ENCODE measurements at places on chromosomes 2 and 18.

DNA sequence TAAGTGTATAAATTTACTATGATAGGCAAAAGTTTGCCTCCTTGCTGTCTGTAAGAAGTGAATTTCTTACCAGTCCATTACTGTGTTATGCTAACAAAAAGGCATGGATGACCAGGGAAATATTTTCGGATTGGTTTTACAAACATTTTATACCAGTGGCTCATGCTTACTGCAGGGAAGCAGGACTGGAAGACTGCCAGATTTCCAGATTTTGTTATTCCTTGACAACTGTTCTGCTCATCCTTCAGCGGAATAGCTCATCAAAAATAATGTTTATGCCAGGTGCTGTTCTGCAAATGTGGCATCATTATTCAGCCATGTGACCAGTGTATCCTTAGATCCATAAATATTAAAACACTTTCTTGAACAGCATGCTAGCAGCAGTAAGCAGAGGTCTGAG lies 40.4 kb upstream of the NETO1 start:
- DNase-seq = no peak

- no peak for DNase-seq
These were observed 439.7 kb upstream of the CDH20 start for GRCh38 chr18:60893355-60894097.

DNA sequence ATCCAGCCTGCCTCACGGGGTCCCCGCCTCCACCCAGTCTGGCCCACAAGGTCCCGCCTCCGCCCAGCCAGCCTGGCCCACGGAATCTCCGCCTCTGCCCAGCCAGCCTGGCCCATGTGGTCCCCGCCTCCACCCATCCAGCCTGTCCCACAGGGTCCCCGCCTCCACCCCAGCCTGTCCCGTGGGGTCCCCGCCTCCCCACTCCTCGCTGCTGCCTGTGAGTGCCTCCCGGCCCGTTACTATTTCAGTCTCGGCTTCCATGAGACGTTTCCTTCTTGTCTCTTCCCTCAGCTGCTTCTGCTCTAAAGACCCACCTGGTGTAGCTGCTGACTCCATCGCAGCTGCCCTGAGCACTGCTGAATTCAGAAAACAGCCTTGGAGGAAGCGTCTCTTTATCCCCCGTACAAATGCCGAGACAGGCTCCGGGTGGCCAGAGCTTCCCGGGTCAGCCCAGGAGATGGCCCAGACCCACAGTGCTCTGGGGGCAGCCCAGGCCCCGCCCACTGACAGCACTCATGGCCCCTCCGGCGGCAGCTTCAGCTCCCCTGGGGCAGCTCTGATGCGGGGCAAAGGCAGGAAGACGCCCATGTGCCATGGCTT lies 69.8 kb downstream of the NFATC1 start:
- no peak for DNase-seq

DNA sequence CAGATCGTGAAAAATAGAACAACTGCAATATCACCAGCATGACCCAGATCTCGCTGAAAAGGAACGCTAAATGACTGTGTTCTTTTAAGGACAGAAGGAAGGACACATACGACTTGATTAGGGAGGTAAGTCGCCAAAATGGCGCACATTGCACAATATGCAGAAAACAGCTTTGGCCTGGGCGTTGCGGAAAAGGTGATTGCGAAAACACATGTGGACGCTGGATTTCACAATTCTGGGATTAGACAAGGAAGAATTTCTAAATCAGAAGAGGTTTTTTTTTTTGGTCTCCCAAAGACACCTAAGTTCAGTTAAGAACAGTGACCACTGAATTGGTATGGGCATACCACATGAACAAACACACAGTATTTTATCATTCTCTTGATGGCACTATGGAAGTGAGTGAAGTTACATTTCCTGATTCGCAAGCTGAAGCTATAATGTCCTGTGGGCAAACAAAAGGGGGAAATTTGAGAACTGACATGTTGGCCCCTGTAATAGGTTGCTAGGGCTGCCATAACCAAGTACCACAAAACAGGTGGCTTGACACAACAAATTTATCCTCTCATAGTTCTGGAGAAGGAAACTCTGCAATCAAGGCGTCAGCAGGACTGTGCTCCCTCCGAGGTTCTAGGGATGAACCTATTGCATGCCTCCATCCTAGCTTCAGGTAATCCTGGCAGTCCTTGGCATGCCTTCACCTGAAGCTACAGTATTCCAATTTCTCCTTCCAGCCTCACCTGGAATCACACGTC lies 25.8 kb upstream of the ERICH2 start:
- no peak for DNase-seq

- DNase-seq = no peak
These were observed 31.1 kb upstream of the ACTR3 start for GRCh38 chr2:113858764-113859163.

GRCh38 chr2:124250433-124250832 lies 225.3 kb downstream of the CNTNAP5 start:
- no peak for DNase-seq

Measured in esophagus muscularis mucosa (tissue), 4 donors.